Peyer's patch (tissue), 4 donors: ENCODE measurements at places on chromosomes 4 and X.

DNA sequence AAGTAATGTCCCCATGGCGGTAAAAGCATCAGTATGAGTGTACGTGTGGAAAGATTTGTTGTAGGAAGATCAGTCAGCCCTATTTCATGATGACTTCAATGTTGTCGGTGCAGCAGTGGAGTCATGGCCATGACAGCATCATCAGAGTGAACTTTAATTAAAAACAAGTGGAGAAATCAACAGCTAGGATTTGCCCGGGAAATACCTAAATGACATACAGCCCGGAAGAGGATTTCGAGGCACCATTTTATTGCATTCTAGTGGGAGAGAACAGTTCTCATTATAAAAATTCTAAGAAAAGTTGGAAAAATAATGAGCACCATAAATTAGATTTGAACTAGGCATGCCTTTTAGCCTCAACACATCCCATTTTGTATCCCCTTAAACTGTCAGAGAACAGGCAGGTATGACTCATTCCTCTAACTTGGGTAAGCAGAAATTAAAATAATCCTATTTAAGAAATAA is 170.1 kb downstream of the SHROOM3 start:
- DNase-seq, result no peak

- no peak for DNase-seq
Observed at GRCh38 chr4:76883147-76883546, 14.8 kb downstream of the SOWAHB start.

GRCh38 chrX:129958083-129958465 is 24.4 kb upstream of the BCORL1 start:
- DNase-seq, result no peak

- no peak for DNase-seq
Observed at GRCh38 chr4:31125496-31125895, 405.3 kb downstream of the PCDH7 start.

DNA sequence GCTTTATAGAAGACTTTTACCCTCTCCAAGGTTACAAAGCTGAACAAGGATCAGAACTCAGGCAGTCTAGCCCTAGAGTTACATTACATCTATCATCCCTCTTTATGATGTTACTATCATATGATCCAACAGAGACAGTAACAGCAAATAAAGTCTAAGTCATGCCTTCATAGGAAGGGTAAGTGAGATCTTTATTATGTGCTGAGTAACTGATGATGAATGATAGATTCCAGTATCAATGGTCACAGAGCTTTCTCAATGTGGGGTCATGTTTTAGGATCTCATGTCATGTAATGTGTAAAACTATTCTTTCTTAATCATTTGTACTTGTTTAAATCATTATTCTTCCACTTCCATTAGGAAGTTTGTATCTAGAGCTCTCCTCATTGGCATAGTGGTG is 22.8 kb downstream of the ELOVL6 start:
- no peak for DNase-seq

DNA sequence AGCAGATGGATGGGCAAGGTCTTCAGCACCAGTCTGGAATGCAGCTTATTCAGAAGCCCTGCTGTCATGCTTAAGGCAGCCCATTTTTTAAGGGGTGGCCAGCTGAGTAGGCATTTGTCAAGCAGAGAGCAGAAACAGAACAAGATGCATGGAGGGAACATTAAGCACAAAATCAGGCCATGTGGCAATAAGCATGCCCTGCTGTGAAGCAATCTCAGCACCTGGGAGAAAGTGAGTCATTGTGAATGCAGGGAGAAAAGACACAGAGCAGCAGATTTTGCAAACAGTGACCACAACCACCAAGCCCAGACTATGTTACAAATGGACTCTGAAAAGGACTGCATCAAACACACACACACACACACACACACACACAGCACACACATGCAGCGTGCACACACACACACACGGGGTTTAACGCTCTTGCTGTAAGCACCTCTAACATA is 94.1 kb upstream of the GALNT7 start:
- no peak for DNase-seq

GRCh38 chr4:99405433-99406115 is 29.6 kb downstream of the ADH7 start:
- DNase-seq, result no peak

GRCh38 chr4:149702414-149703293 is 113.0 kb downstream of the IQCM start:
- DNase-seq, result no peak

DNA sequence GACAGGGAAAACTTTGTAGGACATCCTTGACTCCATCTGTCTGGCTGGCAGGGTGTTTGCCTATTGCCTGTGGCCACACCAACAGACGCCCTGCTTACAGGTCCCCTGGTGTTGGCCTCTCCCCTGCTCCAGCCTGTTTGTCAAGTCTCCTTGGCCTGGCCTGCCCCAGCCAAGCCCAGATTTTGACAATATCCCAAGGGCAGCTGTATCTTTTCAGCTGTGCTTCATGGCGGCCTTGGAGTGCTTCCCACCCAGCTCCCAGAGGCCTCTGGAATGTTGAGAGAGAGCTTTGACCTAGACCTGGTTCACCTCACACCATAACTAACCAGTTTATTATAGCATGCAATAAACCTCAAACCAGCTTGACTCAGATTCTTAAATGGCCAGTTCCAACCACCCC is 204.0 kb upstream of the NHS start:
- no peak for DNase-seq
